ENCODE measurements at places on chromosomes 16 and 17.

- no peak for DNase-seq
Measured at GRCh38 chr16:67429799-67430503, 970 bp upstream of the HSD11B2 start.

- DNase-seq, result no peak
Measured at GRCh38 chr17:73430848-73431247, 119.0 kb upstream of the CDC42EP4 start.

DNA sequence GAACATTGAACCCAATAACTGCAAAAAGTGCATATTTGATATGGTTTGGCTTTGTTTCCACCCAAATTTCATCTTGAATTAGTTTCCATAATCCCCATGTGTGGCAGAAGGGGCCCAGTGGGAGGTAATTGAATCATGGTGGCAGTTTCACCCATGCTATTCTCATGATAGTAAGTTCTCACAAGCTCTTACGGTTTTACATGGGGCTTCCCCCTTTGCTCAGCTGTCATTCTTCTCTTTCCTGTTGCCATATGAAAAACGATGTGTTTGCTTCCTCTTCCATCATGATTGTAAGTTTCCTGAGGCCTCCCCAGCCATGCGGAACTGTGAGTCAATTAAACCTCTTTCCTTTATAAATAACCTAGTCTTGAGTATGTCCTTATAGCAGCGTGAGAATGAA lies 127.6 kb downstream of the CHD9NB start:
- no peak for DNase-seq

DNA sequence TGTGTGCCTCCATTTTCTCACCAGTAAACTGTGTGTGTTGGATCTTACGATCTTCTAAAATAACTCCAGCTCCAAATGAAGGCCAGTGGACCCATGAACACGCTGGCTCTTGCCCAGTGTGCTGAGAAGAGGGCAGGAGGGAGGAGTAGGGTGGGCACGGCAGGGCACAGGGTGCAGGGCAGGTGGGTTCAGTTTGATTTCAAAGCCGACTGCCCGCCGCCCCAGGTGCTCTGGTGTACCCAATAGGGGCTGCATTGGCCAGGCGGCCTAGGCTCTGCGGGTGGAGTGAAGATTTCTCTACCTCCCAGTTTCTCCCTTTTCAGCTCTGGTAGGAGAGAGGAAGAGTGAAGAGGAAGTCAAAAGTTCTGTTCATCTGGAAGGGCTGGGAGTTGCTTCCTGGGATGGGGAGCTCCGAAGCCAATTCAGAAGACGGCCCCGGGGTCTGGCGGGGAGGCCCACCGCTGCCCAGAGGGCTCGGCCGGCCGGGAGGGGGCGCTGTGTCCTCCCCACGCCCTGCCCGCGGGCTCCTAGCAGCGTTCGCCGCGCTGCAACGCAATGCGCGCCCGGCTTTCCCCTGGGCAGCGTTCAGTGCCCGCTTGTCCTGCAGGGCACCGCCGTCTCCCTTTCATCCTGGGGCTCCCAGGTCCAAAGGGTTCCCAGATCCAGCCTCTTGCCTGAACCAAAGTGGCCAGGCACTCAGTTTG lies 1.1 kb upstream of the CRHR1 start:
- no peak for DNase-seq

GRCh38 chr17:80717720-80718083 lies 173.1 kb downstream of the RPTOR start:
- DNase-seq, result no peak

DNA sequence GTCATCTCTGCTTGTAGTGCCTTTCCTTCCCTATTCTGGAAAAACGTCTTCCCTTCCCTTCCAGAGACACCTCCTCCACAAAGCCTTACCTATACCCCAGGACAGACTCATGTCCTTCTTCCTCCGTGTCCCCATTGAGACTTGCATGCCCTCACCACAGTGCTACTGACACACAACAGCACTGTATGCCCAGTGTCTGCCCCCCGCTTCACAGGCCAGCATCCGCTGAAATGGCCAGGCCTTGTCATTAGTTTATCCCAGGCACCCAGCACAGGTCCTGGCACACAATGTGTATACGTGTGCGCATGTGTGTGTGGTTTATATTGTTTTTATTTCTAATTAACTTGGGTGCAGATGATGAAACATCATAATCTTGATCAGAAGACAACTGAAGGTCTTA lies 130.1 kb upstream of the CCL2 start:
- DNase-seq, result no peak

GRCh38 chr16:30553393-30553899 lies 4.7 kb downstream of the ZNF764 start:
- DNase-seq, result no peak

- no peak for DNase-seq
Measured at GRCh38 chr16:18797746-18798145, 3.6 kb downstream of the ARL6IP1 start.

- DNase-seq, result no peak
Measured at GRCh38 chr17:83162035-83162745, 82.8 kb downstream of the METRNL start.

GRCh38 chr17:63082952-63083351 lies 116.9 kb downstream of the TANC2 start:
- no peak for DNase-seq

DNA sequence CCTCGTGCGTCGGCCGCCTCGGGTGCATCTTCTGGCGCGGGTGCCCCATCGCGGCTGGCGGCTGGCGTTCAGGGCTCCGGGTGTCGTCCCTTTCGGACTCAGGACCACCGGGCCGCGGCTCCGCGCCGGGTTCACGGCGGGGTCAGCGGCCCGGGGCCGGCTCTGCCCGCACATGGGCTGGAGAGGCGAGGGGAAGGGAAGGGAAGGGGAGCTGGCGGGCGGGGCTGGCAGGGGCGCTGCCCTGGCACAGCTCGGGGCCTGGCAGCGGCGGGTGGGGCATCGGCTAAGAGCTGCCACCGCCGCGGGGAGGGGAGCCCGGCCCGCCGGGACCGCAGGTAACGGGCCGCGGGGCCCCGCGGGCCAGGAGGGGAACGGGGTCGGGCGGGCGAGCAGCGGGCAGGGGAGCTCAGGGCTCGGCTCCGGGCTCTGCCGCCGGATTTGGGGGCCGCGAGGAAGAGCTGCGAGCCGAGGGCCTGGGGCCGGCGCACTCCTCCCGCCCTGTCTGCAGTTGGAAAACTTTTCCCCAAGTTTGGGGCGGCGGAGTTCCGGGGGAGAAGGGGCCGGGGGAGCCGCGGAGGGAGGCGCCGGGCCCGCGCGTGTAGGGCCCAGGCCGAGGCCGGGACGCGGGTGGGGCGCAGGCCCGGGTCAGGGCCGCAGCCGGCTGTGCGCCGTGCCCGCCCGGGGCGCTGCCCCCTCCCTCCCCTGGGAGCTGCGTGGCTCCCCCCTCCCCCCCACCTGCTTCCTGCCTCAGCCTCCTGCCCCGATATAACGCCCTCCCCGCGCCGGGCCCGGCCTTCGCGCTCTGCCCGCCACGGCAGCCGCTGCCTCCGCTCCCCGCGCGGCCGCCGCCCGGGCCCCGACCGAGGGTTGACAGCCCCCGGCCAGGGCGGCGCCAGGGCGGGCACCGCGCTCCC lies 646 bp downstream of the HIC1 start:
- DNase-seq, result no peak

- no peak for DNase-seq
Measured at GRCh38 chr17:34851961-34852540, 109.2 kb downstream of the CCT6B start.

- no peak for DNase-seq
Measured at GRCh38 chr17:2703181-2703580, 8.4 kb downstream of the CLUH start.

DNA sequence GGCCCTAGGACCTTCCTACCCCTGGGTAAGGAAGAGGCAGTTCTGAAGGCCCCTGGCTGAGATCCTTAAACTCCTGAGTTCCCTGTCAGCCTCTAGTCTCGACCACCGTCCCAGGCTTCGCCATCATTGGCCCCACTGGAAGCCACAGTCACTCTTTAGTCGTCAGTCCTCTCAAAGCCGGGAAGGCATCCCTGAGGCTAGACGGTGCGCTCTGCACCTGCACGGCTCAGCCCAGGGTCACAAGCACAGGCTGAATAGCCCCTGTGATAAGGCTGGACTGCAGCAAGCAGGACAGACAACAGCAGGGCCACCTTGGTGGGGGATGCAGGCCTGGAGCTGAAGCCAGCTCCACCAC lies 3.3 kb upstream of the HEXIM1 start:
- DNase-seq, result no peak

DNA sequence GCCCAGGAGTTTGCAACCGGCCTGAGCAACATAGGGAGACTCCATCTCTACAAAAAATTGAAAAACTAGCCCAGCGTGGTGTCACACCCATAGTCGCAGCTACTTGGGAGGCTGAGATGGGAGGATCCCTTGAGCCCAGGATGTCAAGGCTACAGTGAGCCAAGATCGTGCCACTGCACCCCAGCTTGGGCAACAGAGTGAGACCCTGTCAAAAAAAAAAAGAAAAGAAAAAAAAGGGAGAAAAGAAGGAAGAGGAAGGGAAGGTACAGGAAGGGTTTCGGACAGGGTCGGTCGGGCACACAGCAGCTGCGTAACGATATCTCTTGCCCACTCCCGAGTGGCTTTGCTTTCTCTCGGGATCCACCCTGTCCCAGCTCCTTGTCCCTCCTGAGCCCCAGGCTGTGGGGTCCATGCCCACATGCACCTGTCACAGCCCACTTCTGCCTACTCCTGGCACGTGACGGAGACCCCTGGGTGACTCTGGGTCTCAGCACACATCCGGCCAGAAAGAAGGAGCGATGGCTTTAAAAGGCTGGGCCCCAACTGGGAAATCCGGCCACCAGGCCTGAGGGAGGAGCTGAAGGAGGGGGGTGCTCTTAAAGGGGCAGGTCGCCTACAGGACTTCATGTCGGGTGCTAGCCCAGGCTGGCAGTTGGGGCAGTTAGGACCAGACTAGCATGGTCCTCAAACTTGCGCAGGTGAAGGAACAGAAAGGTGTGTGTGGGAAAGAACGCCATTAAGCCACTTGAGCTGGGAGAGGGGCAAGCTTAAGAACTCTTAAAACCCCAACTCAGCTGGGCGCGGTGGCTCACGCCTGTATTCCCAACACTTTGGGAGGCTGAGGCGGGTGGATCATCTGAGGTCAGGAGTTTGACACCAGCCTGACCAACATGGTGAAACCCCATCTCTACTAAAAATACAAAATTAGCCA lies at the start of gene GHDC:
TSS of gene GHDC (minus strand) at position 526 of the 931 bp plus-strand sequence. CDS start 913 bp downstream, outside the sequence.
- no peak for DNase-seq

DNA sequence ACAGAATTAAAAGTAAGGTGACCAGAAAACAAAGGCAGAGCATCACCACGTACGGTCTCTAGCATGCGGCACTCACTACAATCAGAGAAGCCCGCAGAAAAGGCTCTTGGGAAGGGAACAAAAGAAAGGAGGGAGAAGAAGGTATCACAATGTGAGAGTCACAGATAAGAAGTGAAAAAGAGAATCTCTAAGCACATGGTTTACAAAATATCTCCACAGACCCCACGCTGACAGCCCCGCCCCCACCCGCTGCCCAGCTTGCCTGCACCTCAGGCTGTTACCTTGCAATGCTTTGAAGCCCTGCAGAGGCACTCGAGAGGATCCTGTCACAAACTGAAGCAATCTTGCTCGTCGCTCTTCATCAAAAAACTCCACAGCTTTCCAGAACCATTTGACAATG lies 40.5 kb downstream of the CEP95 start:
- no peak for DNase-seq

DNA sequence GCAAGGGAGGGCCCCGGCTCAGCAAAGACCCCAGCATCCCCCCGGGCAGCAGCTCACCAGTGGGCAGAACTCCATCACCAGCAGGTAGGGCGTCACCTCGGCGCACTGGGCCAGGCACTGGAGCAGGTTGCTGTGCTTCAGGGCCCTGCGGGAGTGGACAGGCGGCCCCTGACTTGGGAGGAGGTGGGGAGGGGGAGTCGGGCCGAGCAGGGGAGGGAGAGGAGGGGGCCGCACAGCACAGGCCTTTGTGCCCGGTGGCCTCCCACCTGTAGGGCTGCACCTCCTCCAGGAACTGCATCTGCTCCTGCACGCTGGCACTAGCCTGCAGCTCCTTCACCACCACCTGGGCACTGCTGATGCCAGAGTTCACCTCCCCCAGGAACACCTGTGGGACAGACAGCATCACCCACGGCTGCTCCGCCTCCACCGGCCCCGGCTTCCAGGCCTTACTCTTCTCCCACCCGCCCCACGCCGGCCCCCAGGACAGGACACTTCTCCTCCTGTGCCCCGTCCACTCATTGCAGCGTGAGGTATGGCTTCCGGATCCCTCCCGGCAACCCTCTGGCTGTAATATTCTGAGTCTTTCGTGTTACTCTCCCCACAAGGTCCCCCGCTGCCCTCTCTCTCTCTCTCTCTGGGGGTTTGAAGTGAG lies 37.7 kb upstream of the PVALEF start:
- DNase-seq, result no peak

DNA sequence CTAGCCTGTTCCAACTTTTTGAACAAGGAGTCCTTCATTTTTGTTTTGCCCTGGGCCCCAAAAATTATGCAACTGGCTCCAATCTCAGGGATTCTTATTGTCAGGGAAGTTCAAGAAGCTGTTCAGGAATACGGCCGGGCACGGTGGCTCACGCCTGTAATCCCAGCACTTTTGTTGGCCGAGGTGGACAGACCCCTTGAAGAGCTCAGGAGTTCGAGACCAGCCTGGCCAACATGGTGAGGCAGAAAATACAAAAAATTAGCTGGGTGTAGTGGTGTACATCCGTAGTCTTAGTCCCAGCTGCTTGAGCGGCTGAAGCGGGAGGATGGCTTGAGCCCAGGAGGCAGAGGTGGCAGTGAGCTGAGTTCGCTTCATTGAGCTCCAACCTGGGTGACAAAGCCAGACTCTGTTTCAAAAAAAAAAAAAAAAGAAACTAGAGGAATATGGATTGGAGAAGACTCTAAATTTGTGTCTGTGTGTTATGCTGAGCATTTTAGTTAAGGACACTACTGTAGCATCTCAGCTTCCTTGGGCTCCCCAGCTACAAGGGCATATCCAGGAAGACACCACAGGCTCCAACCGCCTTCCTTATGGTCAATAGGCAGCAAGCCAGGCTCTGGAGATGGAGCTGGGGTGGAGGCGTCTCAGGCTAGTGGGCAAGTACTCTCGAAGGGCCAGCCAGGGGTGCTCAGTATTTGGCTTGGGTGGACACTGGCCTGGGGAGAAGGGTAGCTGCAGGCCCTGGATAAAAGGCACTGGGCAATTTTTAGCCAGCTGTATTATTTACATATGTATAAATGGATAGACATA lies 56.8 kb upstream of the CREBBP start:
- DNase-seq, result no peak

GRCh38 chr16:11093572-11094074 lies 149.3 kb downstream of the CLEC16A start:
- no peak for DNase-seq

DNA sequence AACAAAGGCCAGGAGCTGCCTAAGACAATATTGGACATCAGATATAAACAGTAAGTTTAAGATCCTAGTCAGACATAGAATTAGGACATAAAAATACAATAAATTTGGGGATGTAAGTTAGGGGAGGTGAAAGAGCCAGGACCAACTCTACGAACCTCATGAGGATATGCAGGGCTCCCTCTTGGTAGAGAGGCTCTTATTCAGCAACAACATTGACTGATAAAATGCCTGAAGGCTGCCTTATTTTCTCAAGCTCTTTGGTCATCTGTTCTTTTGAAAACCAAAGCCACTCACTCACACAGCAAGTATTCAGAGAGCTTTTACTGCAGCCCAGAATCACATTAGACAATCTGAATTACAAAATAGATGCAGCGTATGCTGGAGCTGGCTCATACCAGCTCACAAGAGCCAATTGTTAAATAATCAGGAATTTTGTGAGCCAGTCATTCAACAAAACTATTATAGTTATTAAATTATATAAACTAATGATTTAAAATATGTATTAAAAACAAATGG lies 108.6 kb upstream of the CLEC3A start:
- no peak for DNase-seq

- DNase-seq, result no peak
Measured at GRCh38 chr17:60151355-60151754, 1.6 kb downstream of the CA4 start.

- no peak for DNase-seq
Measured at GRCh38 chr16:71406316-71406715, 35.5 kb downstream of the TLE7 start.

Data from AG09309 (cell line).